Muscle of leg (tissue), 16 donors: ENCODE measurements at places on chromosomes 1 and 21.
A peak's percentile ranks its signal among the peaks of the same experiment; 100 is the strongest.

GRCh38 chr1:43779266-43779665, 71.9 kb downstream of the ST3GAL3 start:
- H3K27ac ChIP-seq: no peak overlapping the region
- H3K4me1 ChIP-seq: peaks cover 2% of the 10 kb centered on the region
- H3K36me3 ChIP-seq: no peaks in the 10 kb centered on the region
- no peaks in the 10 kb centered on the region for H3K27me3 ChIP-seq
- no peak overlapping the region for H3K4me3 ChIP-seq

DNA sequence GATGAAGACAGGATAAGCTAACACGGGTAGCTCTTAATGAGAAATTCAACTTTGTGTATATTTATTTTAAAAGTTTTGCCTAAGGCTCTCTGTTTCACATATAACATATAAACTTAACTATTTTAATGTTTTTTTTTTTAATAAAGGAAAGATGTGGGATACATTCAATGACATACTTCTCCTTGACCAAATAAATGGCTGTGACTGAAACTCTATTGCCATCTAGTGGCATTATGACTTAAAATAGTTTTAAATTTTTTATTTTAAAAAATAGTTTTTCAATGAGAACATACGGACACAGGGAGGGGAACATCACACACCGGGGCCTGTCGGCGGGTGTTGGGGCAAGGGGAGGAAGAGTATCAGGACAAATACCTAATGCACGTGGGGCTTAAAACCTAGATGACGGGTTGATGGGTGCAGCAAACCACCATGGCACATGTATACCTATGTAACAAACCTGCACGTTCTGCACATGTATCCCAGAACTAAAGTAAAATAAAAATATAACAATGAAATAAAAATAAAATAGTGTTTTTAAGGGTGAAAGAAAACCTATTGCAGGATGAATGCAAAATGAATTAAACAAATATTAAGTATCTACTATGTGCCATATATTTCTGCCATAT, 83.4 kb downstream of the LYST start:
- H3K4me1 ChIP-seq: no peaks in the 10 kb centered on the region
- no peaks in the 10 kb centered on the region for H3K27me3 ChIP-seq
- H3K27ac ChIP-seq: no peak overlapping the region
- no peaks in the 10 kb centered on the region for H3K36me3 ChIP-seq

GRCh38 chr1:29838738-29839320, 602.5 kb downstream of the PTPRU start:
- no peak overlapping the region for H3K4me3 ChIP-seq
- no peaks in the 10 kb centered on the region for H3K36me3 ChIP-seq
- H3K4me1 ChIP-seq: no peaks in the 10 kb centered on the region
- no peak for DNase-seq
- peaks cover 2% of the 10 kb centered on the region for H3K27me3 ChIP-seq
- H3K27ac ChIP-seq: no peak overlapping the region

DNA sequence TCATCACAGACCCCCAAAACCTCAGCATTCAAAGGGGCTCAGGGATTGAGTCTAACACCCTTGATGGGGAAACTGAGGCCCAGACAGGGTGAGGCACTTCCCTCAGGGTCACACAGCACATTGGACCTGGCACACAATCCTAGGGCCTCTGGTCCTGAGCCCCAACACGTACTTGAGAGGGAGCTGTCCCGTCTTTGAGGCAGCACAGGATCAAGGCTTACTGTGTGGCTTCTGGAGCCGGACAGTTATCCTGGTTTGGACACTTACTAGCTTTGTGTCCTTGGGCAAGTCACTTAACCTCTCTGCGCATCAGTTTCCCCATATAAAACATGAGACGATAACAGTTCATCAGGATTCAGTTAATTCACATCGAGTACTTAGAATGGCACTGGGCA, 26.5 kb downstream of the RUNX3 start:
- H3K4me1 ChIP-seq: no peaks in the 10 kb centered on the region
- H3K4me3 ChIP-seq: no peak overlapping the region
- peaks cover 13% of the 10 kb centered on the region for H3K27me3 ChIP-seq
- no peak for DNase-seq

DNA sequence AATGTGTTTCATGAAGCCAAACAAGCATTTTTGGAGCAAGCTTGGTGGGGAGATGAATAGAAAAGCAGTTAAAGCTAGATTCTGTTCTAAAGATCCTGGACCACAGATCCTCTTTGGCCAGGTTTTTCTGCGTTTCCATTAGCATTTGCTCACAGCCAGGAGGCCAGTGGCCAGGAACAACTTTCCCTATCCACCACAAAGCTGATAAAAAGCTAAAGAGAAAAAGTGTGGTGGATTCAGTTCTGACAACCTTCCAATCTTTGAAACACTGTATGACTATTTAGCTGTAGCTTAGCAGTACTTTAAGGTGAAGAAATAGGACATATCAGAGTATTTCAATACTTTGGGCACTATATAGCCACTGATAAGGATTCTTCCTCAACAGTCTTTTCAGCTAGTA, 3.0 kb upstream of the NEK7 start:
- no peaks in the 10 kb centered on the region for H3K27me3 ChIP-seq
- no peak overlapping the region for H3K27ac ChIP-seq
- peaks cover 11% of the 10 kb centered on the region for H3K4me1 ChIP-seq
- DNase-seq: peak; percentile 84
- no peaks in the 10 kb centered on the region for H3K36me3 ChIP-seq

GRCh38 chr1:2291577-2291976, 63.5 kb downstream of the SKI start:
- peaks cover 8% of the 10 kb centered on the region for H3K36me3 ChIP-seq
- peaks cover 70% of the 10 kb centered on the region for H3K4me1 ChIP-seq
- H3K27me3 ChIP-seq: no peaks in the 10 kb centered on the region

GRCh38 chr1:7409278-7409677, 361.8 kb upstream of the VAMP3 start:
- no peak for DNase-seq
- no peaks in the 10 kb centered on the region for H3K27me3 ChIP-seq
- no peak overlapping the region for H3K27ac ChIP-seq
- no peaks in the 10 kb centered on the region for H3K4me1 ChIP-seq
- no peaks in the 10 kb centered on the region for H3K36me3 ChIP-seq

GRCh38 chr1:201253906-201254624, 29.2 kb upstream of the PKP1 start:
- peaks cover 21% of the 10 kb centered on the region for H3K4me1 ChIP-seq
- H3K4me3 ChIP-seq: no peak overlapping the region
- peak; percentile 48 for DNase-seq
- H3K36me3 ChIP-seq: no peaks in the 10 kb centered on the region
- H3K27ac ChIP-seq: no peak overlapping the region

GRCh38 chr1:118487091-118487490, 302.1 kb upstream of the SPAG17 start:
- no peaks in the 10 kb centered on the region for H3K36me3 ChIP-seq
- peak overlapping the region; percentile 62 for H3K27ac ChIP-seq
- H3K4me3 ChIP-seq: no peak overlapping the region
- DNase-seq: no peak
- H3K27me3 ChIP-seq: no peaks in the 10 kb centered on the region
- peaks cover 22% of the 10 kb centered on the region for H3K4me1 ChIP-seq
